ENCODE measurements at places on chromosomes 12 and 14.

DNA sequence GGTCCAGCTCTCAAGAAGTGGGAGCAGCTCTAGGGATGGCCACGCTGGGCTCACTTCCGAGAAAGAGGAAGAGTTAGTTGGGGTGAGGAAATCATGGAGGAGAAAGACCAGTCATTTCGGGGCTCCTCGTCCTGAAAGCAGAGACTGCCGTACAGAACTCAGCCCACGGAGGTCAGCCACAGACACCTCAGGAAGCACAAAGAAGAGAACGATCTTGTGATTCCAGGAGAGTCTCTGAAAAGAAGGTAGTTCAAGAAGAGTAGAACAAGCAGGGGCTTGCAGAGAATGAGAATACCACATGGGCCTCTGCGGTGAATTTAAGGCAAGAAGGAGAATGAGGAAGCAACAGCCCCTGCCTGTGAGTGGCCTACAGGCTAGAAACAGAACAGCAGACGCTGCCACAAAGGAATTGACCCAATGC, 311.9 kb downstream of the CACNA1C start:
- no peak for DNase-seq

GRCh38 chr12:53726341-53726740, 911 bp downstream of the CALCOCO1 start:
- no peak for DNase-seq

GRCh38 chr12:122048151-122048550, 26.5 kb downstream of the BCL7A start:
- DNase-seq, result no peak

DNA sequence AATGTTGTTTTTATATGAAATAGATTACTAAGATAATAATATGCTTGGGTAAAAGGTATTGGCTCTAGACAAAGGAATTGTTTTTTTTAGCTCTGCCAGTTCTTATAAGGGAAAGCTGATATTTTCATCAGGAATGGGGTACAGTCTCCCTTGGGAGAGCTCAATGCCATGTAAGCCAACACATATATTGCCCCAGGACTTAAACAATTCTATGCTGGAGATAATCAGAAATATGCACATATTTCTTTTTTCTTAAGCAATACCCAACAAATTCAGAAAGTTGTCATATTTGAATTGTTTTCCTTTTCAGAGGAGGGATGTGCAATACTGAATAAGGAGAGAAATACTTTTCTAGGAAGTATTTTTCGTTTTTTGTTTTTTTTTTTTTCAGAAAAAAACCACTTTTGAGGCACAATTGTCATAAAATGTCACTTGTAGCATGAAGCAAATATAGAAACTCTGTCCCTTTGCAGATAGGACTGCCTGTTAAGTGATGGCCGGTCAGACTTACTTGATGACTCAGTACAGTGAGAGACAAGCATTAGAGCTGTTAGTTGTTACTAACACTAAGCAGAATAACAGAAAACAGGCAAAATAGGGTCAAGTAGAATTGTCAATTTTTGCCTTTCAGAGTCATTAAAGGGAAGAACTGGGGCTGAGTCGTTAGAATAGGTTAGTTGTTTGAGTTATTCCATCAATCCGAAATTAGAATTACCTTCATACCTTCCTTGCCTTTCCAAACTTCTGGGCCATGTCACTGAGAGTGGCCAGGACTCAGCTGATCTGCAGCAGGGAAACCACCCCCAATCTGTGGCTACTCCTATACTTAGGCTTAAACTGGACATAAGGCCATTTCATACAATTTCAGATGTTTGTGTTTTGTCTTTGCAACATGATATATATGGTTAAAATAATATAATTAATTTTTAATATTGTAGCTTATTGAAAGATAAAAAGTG, 168.1 kb downstream of the SLC38A4 start:
- no peak for DNase-seq

DNA sequence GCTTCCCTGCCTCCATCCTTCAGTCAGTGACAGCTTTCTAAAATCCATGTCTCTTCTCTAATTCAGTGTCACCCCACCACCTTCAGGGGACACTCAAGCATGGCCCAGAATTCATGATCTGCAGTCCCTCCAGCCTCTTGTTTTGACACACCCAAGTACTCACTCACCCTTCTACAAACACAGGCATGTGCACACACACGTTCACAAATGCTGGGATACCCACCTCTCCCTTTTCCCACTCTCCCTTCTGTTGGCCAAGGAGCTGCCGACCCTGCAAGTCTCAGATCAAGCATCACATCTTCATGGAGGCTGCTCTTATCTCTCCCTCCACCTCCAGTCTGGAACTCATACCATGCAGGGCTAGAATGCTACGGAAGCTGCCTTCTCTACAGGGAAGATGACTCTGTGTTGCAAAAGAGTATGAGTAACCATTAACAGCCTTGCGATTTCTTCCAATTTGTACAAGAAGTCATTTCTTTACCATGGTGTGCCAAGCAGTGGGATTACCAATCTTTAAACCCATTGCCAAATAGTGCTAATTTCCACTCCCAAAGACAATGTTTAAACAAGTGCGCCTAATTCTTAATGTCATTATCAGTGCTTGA, 196.1 kb downstream of the BCL11B start:
- no peak for DNase-seq

DNA sequence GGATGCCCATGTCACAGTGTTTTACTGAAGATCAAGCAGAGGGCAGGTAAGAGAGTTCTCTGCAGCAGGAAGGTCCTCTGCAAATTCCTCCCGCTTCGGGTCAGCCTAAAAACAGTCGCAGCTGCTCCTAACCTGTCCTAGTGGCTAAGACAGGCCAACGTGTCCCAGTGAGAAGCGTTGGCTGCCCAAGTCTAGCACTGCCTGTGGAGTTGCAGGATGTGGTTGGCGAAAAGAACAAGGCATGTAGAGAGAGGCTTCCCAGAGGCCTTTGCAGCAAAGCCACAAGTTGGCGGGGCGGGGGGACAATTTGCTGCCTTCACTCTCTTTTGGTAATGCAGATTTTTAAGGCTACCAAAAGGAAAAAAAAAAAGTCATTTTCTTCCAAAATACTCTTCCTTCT, 340.1 kb downstream of the BCL11B start:
- DNase-seq, result no peak

GRCh38 chr12:19908830-19909229, 459.5 kb upstream of the PDE3A start:
- no peak for DNase-seq

- DNase-seq, result no peak
Observed at GRCh38 chr12:17579205-17580026, 510.6 kb downstream of the RERGL start.

- DNase-seq, result no peak
Observed at GRCh38 chr14:105495990-105496830, 5.2 kb downstream of the TEDC1 start.

DNA sequence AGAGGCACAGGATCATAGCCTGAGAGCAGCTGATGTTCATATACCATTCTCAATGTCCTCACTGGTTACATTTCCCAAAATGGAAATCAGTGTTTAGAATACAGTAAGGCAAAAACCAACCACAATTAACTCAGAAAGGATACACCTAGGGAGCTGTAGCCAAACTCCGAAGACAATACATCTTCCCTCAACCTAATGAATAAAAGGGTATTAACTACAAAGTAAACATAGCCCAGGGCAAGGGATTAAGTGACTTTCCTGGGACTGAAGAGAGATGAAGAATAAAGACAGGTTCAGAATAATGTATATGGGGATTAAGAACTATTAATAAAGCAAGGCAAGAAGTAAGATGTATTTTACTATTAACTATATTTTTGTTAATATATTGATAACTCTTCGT, 79.5 kb downstream of the RPS29 start:
- DNase-seq, result no peak

GRCh38 chr12:97912943-97913342, 450.3 kb downstream of the RMST start:
- no peak for DNase-seq

GRCh38 chr14:102772781-102773570, 4.3 kb upstream of the TRAF3 start:
- no peak for DNase-seq

DNA sequence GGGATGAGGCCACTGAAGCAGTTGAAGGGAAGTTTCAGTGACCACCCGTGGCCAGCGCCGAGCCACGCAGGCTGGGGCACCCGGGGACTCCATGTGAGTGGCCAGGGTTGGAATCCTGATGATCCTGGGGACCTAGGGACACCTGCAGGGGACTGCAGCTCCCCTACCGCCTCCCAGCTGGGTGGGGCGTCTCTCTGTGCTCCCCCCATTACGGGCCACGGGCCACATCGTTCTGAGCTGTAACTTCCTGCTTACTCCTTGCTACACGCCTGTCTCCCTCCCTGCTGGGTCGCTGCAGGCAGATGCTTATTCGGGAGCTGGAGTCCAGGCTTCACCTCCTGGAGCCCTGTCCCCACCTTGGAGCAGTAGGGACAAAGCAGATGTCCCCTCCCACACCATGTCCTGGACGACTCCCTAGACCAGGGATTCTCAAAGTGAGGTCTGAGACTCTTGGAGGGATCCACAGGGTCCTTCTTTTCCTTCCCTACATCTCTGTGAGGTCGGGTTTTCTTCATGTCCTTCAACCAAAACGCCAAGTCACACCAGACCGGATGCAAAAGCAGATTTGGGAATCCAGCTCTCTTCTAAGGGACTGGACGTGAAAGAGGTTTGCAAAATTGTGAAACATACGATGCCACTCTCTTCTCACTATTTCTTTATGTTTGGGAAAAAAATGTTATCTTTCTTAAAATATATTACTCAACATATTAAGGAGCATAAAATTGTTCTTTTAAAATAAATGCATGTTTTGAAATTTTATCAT, 85.9 kb upstream of the NCOR2 start:
- DNase-seq, result no peak

DNA sequence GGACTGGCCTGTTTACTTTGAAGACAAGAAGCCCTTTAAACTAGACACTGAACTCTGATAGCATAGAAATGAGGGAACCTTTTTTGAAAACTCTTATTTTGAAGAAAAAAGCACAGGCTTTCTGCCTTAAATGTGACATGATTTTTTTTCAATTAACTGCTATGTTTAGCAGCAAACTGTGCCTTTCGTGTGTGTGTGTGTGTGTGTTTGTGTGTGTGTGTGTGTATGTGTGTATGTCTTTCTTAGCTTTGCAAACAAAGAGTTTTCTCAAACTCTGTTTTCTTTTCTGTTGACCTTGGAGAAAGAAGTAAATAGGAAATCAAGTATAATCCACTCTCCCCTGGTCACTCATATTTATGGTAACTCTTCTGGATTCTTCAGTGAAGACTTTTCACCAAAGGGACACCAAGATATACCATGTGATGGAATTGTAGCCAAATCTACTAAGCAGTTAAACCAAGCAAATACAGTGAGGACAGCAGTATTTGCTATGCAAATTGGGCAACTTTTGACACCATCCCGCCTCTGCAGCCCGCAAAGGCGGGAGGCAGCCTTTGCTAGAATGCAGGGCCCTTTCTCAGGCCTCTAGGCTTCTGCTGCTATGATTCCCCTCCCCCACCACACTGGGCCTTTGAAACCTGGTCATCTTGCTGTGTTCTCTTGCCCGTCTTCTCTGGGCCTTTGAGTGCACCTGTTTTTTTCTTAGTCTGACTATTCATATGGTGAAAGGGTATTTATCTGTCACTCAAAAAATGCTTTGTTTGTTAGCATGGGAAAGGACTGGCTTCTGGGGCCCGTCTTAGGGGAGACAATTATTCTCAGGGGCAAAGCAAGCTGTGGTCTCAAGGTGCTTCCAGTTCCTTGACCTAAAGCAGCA, 107.9 kb downstream of the MYRFL start:
- no peak for DNase-seq

DNA sequence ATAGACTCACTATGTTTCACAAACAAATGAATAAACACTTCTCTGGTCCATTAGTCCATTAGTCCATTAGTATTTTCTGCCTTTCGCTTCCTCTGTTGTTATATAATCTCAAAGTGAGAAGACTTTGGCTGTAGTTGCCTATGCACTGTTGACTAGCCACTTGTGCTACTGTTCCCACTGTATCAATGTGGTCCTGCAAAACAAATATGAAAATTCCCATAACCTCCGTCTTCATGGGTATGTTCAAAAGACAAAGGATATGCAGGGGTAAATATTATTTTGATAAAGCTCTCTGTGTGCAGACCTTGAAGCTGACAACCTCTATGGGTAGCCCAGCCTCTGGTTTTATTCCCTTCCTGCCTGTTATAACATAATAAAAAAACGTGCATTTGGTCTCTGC, 77.8 kb downstream of the DIO2 start:
- DNase-seq, result no peak

DNA sequence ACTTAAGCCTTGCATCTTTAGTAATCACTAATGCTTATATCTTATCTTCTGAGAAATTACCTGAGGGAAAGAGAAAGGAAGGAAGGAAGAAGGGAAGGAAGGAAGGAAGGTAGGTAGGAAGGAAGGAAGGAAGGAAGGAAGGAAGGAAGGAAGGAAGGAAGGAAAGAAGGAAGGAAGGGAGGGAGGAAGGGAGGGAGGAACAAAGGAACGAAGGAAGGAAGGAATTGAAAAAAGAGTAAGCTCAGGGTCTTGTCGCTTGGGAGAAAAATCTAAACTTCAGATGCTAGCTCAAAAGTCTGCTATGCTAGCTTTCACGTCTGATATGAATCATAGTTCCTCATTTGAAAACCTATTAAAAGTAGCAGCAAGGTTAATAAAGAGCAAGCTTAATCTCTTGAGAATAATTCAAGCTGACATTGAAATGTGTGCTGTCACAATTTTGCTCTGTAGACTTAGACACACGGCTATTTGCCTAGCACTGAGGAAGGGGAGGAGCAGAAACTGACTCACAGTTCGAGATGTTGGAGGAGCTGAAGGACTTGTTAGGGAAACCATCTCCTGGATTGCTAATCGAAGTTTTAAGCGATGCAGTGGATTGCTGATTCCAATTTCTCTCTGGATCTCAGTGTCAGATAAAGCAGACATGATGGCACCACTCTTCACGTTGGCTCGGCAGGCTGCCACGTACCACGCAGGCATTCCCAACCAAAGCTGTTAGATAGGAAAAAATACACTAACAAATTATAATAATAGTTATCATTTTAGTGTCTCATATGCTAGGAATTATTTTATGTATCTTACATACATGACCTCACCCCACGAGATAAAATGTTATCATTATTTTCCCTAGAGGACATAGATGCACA, 216.7 kb downstream of the ACSS3 start:
- no peak for DNase-seq

DNA sequence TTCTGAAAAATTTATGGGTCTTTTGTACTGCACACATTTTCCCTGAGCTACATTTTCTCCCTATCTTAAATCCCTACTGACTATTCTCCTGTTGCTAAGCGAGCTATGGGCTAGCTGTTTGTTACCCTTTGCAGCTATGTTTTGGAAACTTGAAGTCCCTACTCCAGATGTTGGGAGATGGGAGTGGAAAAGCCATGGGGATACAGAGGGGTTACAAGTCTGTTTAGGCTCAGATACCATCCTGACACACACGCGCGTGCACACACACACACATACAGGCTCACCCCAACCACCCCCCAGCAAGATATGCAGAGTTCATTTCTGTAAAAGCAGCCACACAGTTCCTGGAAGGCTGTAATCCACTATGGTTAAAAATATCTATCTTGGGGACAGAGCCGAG, 15.8 kb downstream of the ATP5MC2 start:
- no peak for DNase-seq

GRCh38 chr12:13197526-13198143, 1.1 kb downstream of the EMP1 start:
- DNase-seq, result no peak
